ENCODE measurements at places on chromosomes 16 and 17. TPM values are rescaled to one million over a fixed set of nuclear protein-coding genes. Genes with fewer than 3 reads are reported as not detected.

DNA sequence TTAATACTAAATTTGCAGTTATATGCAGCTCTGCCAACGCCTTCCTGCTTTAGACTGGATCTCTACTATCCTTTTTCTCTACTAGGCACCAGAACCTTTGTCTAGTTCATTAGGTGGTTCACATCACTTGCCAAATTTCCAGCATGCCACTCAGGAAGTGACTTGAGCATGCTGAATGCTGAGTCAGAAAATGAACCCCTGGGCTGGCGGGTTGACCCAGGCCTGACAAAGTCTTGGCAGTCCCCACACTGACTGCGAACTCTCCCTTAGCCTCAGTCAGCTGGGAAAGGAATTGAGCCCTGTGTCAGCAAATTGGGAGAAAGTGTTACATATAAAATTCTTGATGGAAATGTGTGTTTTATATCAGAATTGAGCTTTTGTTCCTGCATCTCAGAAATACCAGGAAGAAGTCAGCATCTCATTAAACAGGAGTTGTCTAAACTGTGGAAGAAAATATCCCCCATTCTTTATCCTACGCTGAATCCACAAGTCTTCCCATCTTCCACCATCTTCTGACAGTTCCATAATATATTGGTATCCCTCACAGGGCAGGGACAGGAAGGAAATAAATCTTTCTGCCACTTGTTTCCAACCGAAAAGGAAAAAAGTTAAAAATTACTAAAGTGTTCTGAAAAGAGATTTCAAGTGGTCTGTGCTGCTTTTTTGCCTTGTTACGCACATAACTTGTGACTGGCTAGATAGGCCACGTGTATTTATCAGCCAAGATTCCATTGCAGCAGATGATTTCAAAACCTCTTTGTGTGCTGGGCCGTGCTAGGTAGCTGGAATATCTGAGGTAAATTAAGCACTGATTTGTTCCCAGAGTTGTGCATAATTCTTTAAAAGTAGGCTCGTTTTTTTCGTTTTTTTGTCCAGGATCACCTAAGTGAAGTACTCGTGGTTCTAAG is 16.7 kb upstream of the SLC12A3 start:
- DNase-seq, result no peak

CHST4 gene
- total RNA-seq, result not detected

XYLT1 gene
- 16.1 TPM for total RNA-seq

- no peak for DNase-seq
These were observed 205.9 kb downstream of the HS3ST3A1 start for GRCh38 chr17:13395862-13396261.

DNA sequence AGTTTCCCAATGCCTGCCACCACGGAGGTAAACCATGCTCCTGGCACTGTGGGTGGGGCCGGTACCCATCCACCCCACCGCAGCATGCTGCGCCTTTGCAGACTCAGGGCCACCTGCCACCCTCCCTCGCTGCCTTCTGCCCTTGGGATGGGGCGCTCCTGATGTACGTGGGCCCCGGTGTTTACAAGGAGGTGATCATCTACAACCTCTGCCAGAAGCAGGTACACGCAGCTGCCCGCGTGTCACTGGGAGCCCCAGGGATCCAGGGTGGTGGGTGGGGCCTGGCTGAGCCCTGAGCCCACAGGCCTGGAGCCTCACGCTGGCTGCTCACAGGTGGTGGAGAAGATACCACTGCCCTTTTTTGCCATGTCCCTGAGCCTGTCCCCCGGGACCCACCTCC is 1.4 kb upstream of the RHOT2 start:
- DNase-seq, result no peak

GRCh38 chr17:48715496-48716399 is 6.6 kb downstream of the PRAC1 start:
- DNase-seq, result no peak

DNA sequence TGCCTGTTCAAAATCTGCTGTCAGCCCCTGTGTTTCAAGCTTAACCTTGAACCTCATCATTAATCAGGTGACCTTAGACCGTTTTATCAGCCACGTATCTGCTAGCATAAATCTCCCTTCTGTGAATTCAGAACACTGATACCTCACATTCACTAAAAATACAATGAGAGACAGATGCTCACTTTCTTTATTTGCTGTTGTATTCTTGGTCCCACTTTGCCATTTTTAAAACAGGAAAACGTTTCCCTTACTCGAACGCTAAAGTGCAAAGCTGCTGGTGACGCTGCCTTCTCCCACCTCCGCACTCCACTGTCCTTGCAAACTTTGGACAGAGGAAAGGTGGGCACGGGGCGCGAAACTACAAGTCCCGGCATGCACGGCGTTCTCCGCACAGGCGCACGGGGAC is 220 bp upstream of the ARHGAP44 start:
- no peak for DNase-seq

GRCh38 chr17:49450735-49451134 is 36.1 kb upstream of the PHB1 start:
- no peak for DNase-seq

GRCh38 chr16:2829501-2830354 is at the start of gene ZG16B:
Gene ZG16B (plus strand): TSS chr16:2830303. CDS start chr16:2830442, 139 bp downstream.
- no peak for DNase-seq

SMIM5 gene
- 0.60 TPM for total RNA-seq

- DNase-seq, result no peak
These were observed 42.1 kb upstream of the SSTR5 start for GRCh38 chr16:1030473-1030901.

SULT1A1 gene
- 9.9 TPM for total RNA-seq

- peak; percentile 54 for DNase-seq
These were observed 763 bp upstream of the ACTG1 start for GRCh38 chr17:81513372-81513752.

- DNase-seq, result no peak
These were observed 55.8 kb downstream of the MYH10 start for GRCh38 chr17:8574687-8575086.

ATP2A1 gene
- 0.97 TPM for total RNA-seq

ZNF597 gene
- 4.5 TPM for total RNA-seq

DNA sequence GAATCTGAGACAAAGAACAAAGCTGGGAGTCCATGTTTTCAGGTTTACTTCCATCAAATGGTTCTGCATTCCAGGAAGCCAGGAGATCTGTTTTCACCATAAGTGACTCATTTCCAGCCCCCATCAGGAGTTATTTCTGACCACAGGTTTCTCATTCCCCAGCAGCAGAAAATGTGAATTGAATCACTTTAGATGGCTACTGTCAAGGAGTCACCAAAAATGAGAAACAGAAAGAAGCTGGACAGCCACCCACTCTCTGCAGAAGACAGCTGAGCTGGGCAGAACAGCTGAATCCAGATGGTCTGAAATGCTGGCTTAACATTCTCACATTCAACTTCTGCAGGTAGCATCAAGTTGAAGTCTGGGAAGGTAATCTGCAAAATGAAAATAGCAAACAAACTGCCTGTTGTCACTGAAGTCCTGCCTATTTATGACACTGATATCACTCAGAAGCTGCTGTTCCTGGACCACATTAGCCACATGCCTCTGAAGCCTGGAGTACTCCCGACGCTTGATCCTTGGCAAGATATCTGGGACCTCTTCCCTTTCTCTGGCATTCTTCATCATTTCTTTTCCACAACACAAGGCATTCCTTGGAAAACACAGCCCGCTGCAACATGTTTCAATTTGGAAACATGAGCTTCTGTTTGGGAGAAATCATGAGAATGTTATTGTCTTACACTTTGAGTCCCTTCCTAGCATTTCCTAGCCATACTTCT is 15.3 kb downstream of the CCL11 start:
- no peak for DNase-seq

- no peak for DNase-seq
These were observed 13.8 kb upstream of the KRTAP9-2 start for GRCh38 chr17:41212524-41213169.

KRTAP4-3 gene
- not detected for total RNA-seq

DNA sequence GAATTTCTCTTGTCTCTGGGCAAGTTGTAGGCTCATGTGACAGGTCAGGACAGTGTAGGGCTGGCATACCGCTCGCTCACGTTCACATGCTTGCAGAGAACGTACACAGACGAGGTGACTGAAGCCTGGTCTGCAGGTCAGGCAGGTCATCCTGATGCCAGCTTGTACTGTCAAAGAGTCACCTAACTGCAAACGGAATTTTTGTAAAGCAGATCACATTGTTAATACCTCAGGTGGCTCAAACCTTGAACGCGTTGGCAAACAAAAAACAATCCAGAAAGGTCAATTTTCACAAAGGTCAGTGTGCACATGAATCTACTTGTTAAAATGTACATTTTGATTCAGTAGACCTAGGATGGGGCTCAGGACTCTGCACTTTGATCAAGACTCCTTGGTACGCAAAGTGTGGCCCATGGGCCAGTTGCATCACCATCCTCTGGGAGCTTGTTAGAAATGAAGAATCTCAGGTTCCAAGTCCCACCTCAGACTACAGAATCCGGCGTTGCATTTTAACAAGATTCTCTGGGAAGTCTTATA is 28.6 kb downstream of the ANKRD40 start:
- no peak for DNase-seq

DNA sequence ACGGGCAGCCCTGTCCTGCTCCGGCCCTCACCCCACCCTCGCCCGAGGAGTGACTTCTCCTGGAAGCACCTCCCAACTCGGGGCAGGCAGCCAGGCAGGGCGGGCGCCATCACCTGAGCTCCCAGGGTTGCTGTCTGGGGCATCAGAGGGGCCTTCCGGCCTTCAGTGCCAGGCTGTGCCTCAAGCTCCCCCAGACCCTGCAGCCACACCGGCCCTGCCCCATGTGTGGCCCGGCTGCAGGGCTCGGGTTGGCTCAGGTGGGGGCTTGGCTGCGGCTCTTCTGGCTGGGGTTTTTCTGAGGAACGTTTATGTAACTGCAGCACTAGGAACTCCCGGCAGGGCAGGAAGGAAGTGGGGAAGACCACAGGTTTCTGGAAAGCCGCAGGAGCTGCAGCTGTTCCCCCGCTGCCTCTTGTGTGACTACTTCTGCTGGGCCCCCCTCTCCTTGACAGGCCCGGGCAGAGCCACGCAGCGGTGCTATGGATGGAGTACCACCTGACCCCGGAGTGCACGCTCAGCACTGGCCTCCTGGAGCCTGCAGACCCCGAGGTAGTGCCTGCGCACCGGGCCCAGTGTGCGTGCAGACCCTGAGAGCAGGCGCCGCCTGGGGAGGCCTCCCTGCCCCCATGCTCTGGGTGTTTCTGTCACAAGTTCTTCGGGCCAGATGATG is 45.6 kb downstream of the PRMT7 start:
- DNase-seq, result peak; percentile 71

All from CD8-positive, alpha-beta T cell (primary cell).